ENCODE measurements at places on chromosomes 5 and 9.
A peak's percentile ranks its signal among the peaks of the same experiment; 100 is the strongest.

- no peak for DNase-seq
Observed at GRCh38 chr9:96141128-96141474, 160.9 kb downstream of the HSD17B3 start.

DNA sequence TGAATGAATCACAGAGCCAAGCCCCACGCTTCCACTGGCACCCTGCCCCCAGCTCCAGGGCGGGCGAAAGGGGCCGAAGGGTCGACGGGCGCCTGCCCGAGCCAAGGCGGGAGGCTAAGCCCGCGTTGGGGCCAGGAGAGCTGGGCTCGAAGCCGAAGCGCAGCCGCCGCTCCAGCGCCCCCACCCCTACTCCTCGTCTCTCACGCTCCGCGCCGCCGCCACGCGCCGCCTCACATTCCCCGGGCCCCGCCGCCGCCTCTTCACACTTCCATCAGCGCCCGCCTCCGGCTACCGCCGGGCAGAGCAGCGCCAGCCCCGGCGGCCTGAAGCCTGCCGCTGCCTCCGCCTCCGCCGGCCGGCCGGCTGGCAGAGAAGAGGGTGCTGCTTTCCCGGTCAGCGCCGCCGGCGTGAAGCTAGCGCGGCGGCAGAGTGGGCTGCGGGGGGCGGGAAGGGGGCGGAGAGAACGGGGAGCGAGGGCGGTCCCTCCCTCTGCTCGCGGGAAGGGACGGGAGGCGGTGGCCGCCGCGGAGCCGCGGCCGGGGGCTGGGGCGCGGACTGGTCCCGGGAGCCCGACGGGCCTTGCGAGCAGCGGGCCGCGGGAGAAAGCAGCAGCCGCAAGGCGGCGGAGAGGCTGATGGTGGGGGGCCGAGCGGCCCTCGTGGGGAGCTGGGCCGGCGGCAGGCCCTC is at the start of gene HOMER1:
Gene HOMER1 (minus strand): TSS at position 431 of the 687 bp plus-strand sequence. CDS start 1,360 bp downstream, outside the sequence.
- peak; percentile 86 for DNase-seq

DNA sequence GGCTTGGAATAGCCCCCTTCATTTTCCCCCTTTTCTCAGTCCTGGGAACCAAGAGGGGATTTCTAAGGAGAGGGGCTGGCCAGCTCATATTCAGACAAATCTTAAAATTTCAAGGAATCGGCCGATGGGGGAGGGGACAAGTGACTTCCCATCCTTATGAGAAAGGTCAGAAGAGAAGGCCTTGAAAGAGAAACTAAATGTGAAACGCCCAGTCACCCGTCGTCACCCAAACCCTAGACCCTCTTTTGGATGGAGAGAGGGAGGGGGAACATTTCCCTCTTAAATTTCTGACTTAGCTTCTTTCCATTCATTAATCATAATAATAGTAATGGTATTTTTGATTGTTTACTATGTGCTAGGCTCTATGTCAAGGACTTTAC is 850 bp upstream of the CCL19 start:
- no peak for DNase-seq

DNA sequence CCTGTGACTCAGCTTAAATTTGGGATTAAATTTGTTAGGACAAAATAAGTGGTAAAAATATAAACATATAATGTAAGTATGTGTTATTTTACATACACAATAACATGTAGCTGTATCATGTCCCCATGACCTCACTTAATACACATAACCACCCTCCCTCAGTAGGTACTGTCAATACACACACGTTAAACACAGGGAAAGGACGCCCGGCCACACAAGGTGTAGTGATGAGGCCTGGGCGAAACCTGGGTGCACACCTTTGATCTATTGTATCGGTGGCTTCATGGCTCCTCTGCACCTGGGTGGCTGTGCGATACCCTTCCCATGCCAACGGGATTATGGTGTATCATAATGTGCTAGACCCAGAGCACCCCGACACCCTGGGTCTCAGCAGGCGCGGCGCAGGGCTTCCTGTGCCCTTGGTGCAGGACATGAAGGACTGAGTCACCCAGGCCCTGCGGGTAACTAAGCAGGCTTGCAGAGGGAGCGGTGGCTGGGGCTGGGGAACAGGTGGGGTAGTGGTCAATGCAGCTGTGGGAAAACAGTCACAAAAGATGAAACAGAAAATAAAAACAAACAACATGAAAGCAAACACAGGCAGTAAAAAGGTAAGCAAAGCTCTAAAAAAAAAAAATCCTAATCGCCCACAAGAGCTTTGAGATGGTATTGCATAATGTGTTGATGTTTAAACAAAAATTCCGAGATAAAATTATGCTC is 127.5 kb upstream of the RETREG1 start:
- DNase-seq: no peak

- DNase-seq: no peak
Observed at GRCh38 chr5:78824831-78825281, 160.3 kb downstream of the ARSB start.

- no peak for DNase-seq
Observed at GRCh38 chr9:130325921-130326320, 60.4 kb downstream of the HMCN2 start.

DNA sequence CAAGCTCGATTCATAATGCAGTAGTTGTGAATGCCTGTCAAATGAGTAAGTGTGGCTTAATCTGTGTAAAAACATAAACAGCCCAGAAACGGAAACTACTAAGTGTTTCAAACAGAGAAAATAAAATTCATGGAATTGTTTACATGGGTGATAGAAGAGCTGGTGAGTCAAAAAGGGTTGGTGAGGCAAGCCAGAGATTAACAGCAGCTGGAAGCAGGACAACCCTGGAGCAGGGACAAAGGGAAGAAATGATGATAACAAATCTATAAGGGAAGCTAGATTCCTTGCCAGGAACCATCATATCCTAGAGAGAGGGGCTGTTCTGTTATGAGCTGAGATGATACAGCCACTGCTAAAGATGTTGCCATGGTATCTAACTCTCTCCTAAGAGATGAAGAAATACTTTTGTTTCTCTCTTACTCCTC is 18.0 kb upstream of the PRR16 start:
- no peak for DNase-seq

- DNase-seq: no peak
Observed at GRCh38 chr5:134084570-134084969, 29.9 kb upstream of the TCF7 start.

GRCh38 chr9:20474496-20474895 is 147.8 kb downstream of the MLLT3 start:
- no peak for DNase-seq

- DNase-seq: no peak
Observed at GRCh38 chr5:123304777-123305316, 118.4 kb downstream of the CEP120 start.

- DNase-seq: no peak
Observed at GRCh38 chr9:110047232-110047954, 160.6 kb downstream of the C9orf152 start.

GRCh38 chr5:43631182-43631910 is 28.4 kb downstream of the NNT start:
- DNase-seq: peak; percentile 86

- no peak for DNase-seq
Observed at GRCh38 chr5:65651144-65651543, 26.3 kb downstream of the SHLD3 start.

DNA sequence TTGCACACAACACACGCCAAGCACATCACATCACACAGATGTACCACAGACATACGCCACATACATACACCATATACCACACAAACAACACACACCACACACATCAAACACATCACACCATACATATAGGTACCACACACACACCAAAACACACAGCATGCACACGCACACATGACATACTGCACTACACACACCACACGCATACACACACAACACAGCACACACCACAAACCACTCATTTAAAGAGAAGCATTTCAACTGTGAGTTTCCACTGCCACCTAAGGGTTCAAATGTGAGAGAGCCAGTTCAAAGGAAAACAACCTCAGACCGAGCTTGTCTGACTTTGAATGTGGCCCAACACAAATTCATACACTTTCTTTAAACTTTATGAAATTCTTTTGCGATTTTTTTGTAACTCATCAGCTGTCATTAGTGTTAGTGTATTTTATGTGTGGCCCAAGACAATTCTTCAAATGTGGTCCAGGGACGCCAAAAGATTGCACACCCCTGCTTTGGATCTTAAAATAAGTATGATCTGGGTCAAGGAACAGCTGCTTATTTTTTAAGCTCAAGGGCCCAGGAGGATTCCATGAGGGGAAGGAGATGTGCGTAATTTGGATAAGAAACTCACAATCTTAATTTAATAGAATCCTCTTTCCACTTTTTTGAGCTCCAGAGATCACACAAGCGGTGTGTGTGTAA is 494.6 kb downstream of the GADD45G start:
- DNase-seq: no peak

DNA sequence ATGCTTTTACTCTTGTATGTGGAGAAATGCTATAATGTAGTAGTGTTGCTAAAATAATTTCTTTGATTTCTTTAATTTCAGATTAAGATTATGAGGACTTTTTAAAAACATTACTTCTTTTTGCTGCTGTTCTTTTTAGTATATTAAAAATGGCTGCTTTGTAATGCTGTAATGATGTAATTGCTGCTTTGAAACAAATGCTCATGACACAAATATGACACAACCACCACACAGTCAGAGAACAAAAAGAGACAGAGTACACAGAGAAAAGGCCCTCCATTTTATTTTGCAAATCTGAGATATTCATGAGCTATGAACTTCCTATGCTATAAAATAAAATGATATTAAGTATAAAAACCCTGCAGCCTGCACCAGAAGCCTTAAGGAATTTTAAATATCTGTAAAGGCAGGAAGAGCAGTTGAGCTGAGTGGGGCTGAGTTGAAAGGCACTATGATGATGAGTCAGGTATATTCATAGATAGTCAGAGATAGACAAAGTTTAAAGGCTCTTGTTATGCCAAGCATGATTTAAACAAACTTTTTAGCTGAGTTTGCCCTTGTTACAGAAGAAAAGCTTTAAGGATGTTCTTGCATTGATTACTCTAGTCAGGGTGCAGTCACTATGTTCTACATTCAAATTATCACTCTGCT is 5.1 kb upstream of the POU5F2 start:
- DNase-seq: no peak

DNA sequence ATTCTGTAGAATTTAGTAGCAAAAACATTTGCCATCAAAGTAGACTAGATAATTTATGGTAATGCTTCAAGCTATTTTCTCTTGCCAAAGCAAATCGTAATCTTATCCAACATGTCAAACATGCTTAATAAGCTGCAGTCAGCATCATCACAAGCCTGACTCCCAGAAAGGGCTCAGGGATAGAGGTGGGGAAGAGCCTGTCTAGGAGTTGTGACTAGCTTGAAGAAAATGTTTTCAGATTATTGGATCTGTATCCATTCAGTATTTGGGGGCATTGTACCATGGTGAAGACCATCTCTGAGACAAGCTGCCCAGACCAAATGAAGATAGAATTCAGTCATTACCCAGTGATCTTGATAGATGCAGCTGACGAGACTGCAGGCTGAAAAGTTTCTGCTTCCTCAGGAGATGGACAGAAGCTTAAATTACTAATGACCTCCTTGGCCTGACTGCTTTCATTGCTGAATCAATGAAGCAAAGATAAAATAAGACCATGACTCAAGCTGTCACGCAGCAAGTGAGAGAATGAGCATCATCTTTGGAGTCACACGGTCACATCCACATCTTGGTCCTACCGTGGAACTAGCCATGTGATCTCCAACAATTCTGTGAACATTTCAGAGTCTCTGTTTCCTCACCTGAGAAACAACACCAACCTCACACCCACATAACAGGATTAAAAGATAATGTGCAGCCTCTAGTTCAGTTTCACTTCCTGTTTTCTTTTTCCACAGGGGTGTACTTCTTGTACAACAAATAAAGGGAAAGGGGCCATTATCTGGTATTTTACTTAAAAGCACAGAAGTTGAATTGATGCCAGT is 9.4 kb downstream of the ERAP2 start:
- peak; percentile 73 for DNase-seq

DNA sequence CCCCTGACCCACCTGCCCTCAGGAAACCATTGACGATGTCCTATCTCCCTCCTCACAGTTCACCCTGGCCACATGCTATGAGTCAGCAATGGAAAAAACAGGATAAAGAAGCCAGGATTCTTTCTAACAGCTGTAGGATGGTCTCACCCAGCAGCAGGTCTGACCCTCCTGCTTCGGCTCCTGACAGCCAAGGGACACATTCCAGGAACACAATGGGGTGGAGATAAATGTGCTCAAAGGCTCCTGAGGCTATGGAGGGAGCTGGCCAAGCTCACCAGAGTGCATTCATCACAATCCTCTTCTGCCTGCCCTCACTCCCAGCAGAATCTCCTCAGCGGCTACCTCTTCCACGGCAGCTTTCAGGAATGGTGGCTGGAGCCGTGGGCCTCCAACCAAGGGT is 170.3 kb downstream of the PJA2 start:
- DNase-seq: no peak

DNA sequence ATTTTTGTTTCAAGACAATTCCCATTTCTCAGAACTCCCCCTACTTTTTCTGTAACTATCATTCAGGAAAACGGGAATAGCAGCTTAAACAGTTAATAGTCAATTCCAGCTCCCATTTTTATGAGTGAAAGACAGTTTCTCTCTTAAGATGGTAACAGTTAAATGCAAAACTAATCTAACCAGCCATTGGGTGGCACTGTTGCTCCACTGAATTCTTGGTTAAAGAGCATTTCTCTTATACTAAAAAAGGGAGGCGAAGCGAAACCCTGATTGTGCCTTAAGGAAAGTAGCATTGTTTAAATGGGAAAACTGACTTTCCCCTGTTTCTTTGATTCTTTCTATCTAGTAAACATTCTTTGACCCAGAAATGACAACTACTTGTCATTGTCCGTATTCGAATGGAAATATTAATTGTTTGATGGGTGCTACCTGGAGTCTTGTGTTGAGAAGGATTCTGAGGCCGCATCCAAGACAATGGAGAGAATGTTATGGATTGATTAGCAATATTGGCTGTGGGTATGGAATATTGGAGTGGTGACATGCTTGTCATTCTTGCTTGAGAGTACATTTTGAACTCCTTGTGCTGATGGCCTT is 507.8 kb downstream of the MAT2B start:
- DNase-seq: peak; percentile 66

DNA sequence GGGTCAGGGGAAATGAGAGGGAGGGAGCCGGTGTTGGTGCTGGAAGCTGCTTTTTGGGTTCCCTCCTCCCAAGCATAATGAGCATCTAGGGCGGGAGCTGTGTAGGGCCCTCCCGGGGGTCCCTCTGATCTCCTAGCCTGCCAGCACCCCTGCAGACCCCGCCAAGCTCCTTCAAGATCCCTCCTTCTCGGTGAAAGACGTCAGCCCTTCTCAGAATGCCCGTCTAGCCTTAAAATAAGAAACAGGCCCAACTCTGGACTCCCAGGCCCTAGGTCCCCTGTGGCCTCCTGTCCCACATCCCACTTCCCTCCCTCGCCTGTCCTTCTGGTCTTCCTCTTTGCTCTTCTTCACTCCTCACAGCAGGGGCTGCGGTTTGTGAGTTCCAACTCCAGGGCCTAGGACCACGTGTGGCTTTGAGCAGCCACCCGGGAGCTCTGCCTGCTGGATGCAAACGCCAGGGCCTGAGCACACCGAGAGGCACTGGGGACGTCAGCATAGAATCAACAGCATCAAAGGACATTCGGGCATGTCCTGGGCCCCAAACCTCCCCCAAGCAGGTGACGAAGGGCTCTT is 8.8 kb upstream of the SCGB3A1 start:
- no peak for DNase-seq

GRCh38 chr5:75706016-75706415 is 11.2 kb downstream of the POC5 start:
- no peak for DNase-seq

- no peak for DNase-seq
Observed at GRCh38 chr5:175471628-175472027, 6.7 kb upstream of the SFXN1 start.

GRCh38 chr9:119114681-119115080 is 254.6 kb downstream of the BRINP1 start:
- no peak for DNase-seq

All from RPMI8226 (cell line).